ENCODE measurements at places on chromosomes 12 and 14.

GRCh38 chr12:89729946-89730459, 21.4 kb upstream of the ATP2B1 start:
- no peak for DNase-seq

GRCh38 chr12:104063712-104064030, 660 bp upstream of the HCFC2 start:
- DNase-seq, result no peak

GRCh38 chr12:68673788-68674187, 13.0 kb upstream of the NUP107 start:
- no peak for DNase-seq

GRCh38 chr12:12716793-12717585, at the start of gene CDKN1B:
CDKN1B (plus strand) TSS chr12:12717368; CDS start chr12:12717840, 472 bp downstream.
- DNase-seq, result peak; percentile 96

GRCh38 chr12:14836336-14837210, 6.8 kb downstream of the ART4 start:
- DNase-seq, result peak; percentile 31

DNA sequence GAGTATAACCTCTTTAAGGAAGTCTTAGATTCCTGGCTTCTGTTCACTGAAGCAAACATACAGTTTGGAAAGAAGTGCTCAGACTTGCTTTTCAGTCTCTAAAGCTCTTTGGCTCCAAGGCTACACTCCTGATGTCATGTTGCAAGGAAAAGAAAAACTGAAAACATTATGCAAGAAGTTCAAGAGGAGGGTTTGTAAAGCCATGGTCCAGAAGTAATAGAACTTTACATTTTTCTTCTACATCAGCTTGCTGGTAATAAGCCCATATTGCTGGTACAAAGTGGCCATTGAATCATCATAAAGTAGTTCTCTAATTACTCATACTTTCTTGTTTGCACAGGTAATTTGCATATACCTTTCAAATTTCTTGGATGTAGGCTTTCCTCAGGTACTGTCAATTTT, 83.6 kb downstream of the BBS10 start:
- DNase-seq, result no peak

- DNase-seq, result no peak
These were observed 1.7 kb downstream of the CDC42BPB start for GRCh38 chr14:103055695-103056094.

GRCh38 chr14:105328678-105329390, 14.3 kb downstream of the PACS2 start:
- DNase-seq, result no peak

GRCh38 chr12:24361877-24362580, 412.6 kb upstream of the SOX5 start:
- no peak for DNase-seq

DNA sequence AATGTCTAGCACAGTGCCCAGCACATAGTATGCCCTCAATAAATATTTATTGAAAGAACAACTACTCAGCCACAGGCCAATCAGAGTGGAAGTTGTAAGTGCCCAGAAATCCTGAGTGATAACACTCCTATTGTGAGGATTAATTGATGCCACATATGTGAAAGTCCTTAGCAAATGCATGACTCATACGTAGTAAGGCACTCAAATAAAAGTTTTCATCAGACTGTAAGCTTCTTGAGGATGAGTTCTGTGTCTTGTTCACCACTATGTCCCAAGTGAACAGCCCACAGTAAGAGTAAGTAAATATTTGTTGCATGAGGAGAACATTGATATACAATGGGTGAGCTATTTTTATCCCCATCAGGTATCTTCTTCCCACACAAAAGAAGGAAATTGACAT, 24.7 kb upstream of the ANO6 start:
- no peak for DNase-seq

DNA sequence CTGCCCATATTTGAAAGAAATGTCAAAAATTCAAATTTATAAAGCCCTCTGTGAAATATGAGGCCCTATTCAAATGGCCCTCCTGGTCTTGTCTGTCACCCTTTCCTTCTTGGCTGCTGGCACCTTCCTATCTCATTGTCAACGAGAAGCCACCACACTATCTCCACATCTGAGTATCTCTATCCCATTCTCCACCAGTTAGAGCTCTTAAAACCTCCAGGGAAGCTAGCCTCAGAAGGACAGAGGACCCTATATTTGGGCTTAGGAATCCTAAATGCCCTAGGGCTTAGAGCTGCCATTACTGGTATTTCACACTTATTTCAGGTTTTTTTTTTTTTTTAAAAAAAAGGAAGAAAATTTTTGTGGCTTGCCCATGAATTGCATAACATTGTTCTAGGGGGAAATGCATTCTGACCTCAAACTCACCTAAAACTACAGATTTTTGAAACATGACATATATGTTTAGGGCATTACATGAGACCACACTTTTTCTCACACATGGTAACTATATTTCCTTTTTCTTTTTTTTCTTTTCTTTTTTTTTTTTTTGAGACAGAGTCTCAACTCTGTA, 25.0 kb downstream of the SLC25A21 start:
- DNase-seq, result no peak

GRCh38 chr14:20848955-20849570, 42.1 kb upstream of the RNASE3 start:
- DNase-seq, result no peak

DNA sequence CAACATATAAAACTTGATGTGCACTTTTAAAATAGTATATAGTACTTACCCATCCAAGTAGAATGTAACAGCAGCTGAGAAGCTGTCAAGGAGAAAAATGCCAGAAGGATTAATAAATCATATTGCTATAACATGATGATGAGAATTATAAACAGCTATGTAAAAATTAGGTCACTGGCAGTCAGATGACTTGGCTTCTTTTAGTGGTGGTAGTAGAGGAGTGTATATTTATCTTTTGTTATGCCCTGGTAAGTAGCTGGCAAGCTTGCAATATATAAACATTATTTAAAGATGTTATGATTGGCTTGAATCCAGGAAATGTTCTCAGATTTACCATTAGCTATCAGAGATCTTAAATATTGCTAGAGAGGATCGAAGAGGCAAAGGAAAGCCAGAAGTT, 471.0 kb upstream of the MGAT4C start:
- DNase-seq, result no peak

DNA sequence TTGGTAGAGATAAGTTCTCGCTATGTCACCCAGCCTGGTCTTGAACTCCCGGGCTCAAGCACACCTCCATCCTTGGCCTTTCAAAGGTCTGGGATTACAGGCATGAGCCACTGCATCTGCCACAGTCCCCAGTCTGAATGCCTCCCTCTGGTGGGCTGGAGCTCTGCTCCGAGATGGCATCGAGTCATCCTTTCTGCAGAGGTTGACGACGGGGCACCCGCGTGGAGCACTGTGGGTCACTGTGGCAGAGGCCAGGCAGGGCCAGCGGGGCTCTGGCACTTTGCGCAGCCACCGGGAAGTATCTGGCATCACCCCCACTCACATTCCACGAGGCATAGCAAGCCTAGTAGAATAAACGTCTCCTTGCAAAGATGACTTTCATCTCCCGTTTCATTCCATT, 163.3 kb upstream of the DIO3 start:
- no peak for DNase-seq

DNA sequence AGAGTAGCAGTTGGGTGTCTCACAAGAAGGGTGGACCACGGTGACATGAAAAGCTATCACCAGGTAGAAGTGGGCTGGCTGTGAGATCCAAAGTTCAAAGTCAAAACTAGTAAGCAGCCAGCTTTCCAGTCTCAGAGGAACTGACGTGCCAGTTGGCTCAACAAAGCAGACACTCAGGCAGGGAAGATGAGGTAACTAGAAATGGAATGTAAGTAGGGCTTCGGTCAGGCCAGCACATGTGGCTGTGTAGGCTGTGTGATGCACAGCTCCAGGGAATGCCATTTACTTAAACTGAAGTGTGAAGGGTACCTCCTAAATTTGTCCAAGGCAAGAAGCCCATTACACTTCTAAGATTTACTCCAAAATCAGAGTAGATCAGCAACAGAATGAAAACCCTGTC, 43.6 kb downstream of the PTPRR start:
- DNase-seq, result peak; percentile 4

- peak; percentile 20 for DNase-seq
These were observed 2.2 kb downstream of the L3HYPDH start for GRCh38 chr14:59481871-59482540.

DNA sequence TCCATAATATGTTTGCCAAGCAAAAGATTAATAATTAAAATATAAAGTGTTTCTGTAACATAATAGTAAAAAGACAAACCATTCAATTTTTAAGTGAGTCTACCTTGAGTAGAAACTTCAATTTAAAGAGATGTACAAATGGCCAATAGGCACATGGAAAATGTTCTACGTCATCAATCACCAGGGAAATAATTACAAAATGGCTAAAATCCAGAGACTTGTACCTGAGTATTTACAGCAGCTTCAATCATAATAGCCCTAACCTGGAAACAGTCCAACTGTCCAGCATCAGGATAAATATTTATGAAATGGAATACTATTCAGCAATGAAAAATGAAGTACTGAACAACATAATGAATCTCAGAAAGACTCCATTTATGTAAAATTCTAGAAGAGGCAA, 95.5 kb upstream of the FAR2 start:
- DNase-seq, result no peak

- DNase-seq, result peak; percentile 78
These were observed 12.6 kb downstream of the SLC8B1 start for GRCh38 chr12:113322343-113322742.

- no peak for DNase-seq
These were observed 187.7 kb downstream of the PHETA1 start for GRCh38 chr12:111181143-111181726.

DNA sequence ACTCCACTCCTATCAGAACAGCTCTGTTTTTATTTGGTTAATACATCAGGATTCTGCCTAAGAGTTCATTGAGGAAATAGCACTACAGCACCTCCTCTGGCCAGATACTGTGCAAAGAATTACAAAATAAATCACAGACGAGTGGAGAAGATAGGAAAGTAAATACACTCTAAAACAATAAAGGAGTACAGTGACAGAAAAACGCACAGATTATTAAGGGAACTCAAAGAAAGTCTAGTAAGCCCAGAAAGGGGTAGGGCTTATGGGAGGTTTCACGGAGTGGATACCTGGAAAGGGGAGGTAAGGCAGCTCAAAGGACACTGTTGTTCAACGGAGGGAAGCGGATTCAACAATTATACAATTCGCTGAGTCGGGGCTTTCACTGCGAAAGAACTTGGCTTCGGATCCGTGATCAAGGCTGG, 5.5 kb downstream of the OR10AD1 start:
- no peak for DNase-seq

GRCh38 chr14:104868060-104868740, 3.1 kb downstream of the CEP170B start:
- DNase-seq, result no peak

GRCh38 chr12:29649722-29650121, 134.0 kb downstream of the TMTC1 start:
- no peak for DNase-seq

DNA sequence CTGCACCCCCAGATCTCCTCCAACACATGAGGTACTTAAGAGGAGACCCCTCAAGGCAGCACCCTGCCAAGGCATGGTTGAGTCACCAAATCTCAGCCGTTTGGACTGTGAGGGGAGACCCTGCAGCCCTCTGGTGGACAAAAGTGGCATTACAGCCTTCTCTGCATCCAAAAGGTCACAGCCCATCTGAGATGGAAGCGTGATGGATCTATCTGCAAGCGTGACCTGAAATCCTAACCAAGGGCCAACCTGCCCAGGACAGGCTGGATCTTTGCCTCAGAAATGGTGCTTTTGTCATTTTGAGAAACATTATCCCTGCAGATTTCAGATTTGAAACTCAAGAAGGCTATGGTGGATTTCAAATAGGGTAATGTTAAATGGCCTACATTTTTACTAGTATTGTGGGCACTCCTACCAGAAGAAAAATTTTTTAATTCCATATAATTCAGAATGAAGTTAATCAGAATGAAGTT, 23.7 kb upstream of the DHRS4 start:
- DNase-seq, result peak; percentile 85

GRCh38 chr14:62776300-62776699, 269.0 kb downstream of the KCNH5 start:
- DNase-seq, result no peak

DNA sequence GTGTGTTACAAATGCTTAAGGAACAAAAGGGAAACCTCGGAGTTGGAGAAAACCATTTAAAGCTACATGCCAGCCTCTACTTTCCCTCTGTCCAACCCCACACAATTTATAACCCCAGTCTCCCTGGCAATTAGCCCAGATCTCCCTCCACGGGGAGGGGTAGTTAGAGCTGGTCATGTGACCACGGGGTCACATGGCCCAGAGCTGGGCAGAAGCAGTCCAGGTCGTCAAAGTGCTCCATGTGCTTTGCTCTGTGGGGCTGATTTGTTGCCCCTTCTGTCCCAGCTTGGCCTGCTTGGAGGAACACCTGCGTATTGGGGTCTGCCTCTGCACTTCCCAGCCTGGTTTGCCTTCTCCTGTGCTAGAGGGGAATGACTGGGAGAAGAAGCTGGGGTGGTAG, 219.1 kb downstream of the RBM19 start:
- no peak for DNase-seq

GRCh38 chr12:80400571-80400991, 43.5 kb upstream of the PTPRQ start:
- peak; percentile 24 for DNase-seq

DNA sequence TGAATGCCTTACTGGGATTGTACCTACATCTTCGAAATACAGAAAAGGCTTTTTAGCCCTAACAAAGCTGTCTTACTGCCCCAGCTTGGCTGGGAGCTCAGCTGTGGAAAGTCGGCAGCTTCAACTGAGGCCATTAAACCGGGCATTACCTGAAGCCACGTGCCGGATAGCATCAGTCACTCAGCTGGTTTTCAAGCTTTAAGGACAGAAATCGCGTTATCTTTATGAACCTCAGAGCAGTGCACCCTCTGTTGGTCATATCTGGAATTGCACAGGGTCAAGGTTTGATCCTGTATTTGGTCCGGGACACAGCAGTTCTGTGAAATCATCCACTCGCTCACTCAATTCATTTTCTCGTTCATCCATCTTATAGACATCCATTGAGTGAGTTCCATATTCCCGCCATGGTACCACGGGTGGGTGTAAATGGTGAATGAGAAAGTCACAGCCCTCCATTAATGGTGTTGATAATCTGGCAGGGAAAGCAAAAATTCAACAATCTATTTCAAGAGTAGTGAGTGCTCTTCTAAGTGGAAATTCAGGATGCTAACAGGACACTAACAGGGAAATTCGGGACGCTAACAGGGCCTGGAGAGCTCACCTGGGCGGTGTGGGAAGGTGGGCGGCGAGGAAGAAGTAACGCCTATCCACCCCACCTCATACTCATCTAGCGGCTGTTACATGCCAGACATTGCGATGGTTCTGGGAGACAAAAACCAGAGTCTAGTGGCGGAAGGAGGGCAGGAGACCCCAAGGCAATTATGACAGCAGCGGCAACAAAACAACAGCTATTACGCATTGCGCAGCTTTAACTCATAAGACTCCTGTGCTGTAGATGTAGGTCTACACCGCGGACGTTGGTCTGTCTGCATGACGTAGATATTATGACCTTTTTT, 60.6 kb upstream of the TCL1A start:
- DNase-seq, result peak; percentile 52
